ENCODE measurements at places on chromosomes 1 and 21.

- DNase-seq, result no peak
These were observed 757 bp downstream of the ACADM start for GRCh38 chr1:75725266-75725665.

GRCh38 chr21:44758781-44759627 is 42.6 kb downstream of the UBE2G2 start:
- DNase-seq, result no peak

DNA sequence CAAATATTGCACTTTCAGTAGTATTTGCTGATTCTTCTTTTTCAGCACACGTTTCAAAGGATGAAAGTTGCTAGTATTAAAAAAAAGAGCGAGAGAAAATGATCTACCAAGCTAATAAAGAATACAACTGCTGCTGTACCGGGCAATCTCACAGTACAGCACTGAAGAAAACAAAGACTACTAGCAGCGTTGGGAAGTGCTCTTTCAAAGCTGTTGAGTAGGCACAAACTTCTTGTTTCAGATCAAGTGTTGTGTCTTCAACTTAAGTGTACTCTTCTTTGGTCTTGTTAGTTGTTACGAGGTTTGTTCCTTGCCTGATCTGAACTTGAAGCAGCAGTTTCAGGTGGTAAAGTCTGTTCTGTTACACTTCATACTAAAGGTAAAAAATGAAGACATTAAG is 7.9 kb downstream of the CSDE1 start:
- DNase-seq, result no peak

GRCh38 chr1:110243574-110243973 is 33.5 kb downstream of the KCNC4 start:
- no peak for DNase-seq

- no peak for DNase-seq
These were observed 1.9 kb upstream of the DYRK1A start for GRCh38 chr21:37364722-37365121.

DNA sequence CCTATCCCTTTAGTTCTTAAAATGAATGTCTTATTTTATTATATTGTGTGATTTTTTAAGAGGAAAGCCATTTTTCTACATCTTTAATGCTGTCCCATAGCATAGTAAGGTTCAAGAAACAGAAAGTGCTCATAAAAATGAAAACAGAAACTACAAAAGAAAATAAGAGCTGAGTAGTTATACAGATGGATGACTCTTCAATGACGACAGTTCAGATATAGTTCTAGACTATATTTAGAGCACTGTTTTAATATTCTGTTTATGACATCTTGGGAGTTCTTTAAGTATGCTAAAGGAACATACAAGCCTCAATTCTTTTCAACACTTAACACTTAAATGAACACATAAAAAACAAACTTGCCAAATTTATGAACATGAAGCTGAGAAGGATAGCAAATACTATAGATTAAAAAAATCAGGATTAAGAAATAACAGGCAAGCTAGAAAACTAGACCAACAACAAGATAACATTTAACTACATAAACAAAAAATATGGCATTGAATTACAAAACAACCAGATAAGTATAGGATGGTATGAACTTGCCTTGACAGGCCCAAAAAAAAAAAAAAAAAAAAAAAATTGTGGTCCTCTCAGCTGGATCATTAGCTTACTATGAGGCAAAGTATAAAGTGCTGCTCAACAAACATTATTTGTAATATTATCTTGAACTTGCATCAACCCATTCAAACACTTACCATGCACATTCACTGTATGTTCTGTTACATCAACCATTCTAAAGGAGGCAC is 87.9 kb downstream of the ZZZ3 start:
- no peak for DNase-seq

- no peak for DNase-seq
These were observed 72.2 kb downstream of the PLEKHA6 start for GRCh38 chr1:204287466-204287891.

GRCh38 chr1:2415801-2416208 is 3.4 kb upstream of the PEX10 start:
- DNase-seq, result no peak
